BJ (cell line): ENCODE measurements at places on chromosomes 3 and 15.
A peak's percentile ranks its signal among the peaks of the same experiment; 100 is the strongest.

GRCh38 chr3:194262176-194262924 lies 88.8 kb downstream of the CPN2 start:
- no peak for DNase-seq

DNA sequence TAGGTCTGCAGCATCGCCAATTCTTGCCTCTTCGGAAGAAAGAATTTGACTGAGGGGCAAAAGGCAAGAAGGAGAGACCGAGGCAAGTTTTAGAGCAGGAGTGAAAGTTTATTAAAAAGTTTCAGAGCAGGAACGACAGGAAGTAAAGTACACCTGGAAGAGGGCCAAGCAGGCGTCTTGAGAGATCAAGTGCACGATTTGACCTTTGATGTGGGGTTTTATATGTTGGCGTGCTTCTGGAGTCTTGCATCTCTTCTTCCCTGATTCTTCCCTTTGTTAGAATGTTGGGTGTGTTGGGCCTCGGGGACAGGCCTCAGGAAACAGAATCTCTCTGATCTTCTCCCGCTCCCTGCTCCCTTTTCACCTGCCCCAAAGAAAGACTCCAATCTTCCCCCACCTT lies 40.6 kb upstream of the FLNB start:
- DNase-seq, result no peak

DNA sequence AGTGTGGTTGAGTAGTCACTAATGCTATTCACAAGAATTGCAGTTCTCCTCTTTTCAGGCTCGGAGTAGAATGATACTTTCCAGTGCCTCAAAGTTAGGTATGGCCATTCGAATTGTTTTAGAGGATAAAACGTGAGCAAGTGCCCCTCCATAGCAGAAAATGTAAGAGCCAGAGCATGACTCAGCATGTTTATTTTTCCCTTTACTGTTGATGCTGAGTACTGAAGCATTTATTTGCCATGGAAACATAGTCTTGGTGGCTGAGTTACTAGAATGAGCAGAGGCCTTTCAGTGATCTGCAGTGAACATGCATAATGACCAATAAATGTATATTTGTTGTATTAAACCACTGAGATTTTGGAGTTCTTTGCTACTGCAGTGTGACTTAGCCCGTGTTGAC lies 540.6 kb downstream of the NLGN1 start:
- peak; percentile 15 for DNase-seq

GRCh38 chr15:78390826-78391225 lies 47.2 kb upstream of the IREB2 start:
- peak; percentile 91 for DNase-seq

DNA sequence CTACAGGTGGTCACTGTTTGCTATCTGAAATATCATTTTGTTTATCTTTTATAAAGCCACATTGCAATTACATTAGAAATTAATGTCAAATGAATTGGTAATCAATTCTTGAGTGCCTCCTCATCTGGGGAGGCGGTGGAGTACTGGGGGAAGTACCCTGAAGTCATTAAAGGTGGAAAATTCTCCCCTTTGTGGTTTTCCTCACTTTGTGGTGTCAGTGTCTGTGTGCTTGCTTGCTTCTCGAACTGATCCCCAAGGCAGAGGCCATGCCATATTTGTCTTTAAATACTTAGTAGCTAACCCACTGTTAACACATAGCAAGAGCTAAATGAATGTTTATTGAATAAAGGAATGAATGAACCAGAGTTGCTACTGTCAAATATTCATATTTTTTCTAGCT lies 40.5 kb upstream of the CCK start:
- DNase-seq, result no peak

DNA sequence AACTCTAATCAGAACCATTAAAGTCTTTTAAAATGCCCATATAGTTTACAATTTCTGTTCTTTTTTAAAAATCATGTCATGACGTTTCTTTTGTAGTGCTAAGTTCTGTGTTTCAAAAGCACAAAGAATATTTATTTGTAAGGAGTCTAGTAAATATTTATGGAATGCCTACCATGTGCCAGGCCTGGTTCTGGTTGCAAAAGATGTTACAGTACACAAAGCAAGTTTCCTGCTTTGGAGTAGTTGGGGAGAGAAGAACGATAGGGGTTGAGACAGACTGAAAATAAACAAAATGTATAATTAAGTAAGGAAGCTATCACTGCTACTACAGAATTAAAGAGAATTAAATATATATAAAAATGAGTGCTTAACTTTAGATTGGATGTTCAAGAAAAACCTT lies 86.8 kb upstream of the CMSS1 start:
- no peak for DNase-seq

DNA sequence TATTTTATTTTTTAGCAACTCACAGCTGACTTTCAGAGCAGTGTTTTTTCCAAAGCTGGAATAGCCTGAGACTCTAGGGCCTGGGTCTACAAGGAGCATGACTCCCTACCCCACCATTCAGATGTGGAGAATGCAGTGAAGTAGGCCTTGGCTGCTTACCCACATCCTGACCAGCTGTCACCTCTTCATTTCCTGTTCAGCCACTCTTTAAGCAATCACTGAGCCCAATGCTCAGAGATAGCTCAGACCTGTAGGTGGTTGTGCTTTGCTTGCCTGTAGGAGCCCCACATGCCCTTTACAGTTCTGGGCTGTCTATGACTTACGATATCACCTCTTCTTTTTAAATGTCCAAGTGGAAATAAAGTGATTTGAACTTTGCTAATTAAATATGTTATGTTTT lies 148.1 kb downstream of the NEK11 start:
- DNase-seq, result no peak

DNA sequence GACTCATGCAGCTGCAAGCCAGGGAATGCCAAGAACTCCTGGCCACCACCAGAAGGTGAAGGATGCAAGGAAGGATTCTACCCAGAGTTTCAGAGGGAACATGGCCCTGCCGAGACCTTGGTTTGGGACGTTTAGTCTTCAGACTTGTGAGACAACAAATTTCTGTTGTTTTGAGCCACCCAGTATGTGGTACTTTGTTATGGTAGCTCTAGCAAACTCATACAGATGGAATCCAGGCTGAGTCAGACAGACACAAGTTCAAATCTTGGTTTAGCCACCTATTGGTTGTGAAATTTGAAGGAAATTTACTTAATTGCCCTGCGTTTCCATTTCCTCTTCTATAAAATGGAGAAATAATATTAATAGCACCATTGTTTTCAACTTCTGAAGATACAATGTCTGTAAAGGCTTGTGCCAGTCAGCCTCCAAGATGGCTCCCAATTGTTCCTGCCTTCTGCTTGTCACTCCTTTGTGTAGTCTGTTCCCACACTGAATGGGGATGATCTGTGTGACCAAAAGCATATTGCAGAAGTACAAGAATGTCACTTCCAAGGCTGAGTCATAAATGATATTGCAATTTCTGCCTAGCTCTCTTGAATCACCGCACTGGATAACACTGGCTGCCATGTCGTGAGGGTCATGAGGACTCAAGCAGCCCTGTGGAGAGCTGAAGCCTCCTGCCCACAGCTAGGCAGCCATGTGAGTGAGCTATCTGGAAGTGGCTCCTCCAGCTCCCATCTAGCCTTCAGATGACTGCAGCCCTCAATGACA lies 223.5 kb upstream of the PROK2 start:
- DNase-seq, result no peak

- DNase-seq, result no peak
Observed at GRCh38 chr3:108152274-108152673, 61.4 kb upstream of the CD47 start.

GRCh38 chr3:186989429-186989828 lies 59.1 kb downstream of the ST6GAL1 start:
- DNase-seq, result no peak

- DNase-seq, result no peak
Observed at GRCh38 chr15:36914466-36914865, 185.9 kb downstream of the MEIS2 start.

DNA sequence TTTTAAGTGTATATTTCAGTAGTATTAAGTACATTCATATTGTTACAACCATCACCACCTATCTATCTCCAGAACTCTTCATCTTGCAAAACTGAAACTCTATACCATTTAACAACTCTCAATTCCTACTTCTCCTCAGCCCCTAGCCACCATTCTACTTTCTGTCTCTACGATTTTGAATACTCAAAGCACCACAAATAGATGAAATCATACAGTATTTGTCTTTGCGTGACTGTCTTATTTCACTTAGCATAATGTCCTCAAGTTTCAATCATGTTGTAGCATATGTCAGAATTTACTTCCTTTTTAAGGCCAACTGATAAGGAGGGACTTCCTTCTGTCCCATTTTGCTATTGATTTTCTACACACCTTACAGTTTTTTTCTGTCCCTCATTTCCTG lies 593.3 kb downstream of the FHIT start:
- no peak for DNase-seq

GRCh38 chr15:38212729-38213351 lies 39.8 kb upstream of the SPRED1 start:
- DNase-seq, result no peak

DNA sequence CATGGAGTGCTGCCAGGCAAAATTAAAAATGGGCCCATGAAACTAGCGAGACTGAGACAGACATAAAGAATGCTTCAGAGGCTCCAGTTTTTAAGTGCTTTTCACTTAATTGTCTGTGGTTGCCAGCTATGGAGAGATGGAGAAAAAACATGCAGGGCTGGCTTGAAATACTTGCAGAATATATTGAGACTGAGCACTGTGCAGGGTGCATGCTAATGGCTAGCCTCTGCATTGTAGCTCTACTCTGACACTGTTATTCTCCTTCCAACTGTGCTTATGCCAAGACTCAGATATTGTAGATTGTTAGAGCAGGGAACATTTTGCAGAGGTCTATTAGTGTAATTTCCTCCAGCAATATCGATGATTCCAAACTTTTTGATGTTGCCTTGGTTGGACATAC lies 735.0 kb downstream of the PDCD6IP start:
- DNase-seq, result no peak

GRCh38 chr3:71099997-71100719 lies 483.4 kb downstream of the FOXP1 start:
- no peak for DNase-seq

- DNase-seq, result no peak
Observed at GRCh38 chr15:31102039-31102321, 455 bp upstream of the TRPM1 start.

DNA sequence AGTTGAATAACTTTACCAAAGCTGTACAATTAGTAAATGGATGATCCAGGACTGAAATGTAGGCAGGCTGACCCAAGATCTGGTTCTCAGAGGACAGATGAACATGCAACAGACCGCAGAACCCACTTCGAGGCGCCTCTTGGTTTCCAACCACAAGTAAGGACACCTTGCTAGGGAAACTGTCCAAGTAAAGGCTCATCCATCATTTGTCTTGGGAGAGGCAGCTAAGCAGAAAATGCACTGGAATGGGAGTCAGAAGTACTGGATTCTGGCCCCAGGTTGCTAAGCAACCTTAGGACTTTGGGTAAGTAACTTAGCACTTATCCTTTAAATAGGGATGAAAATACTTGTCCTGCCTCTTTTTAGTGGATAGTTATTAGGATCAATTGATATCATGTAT lies 366.3 kb upstream of the LRRC3B start:
- DNase-seq, result no peak

- no peak for DNase-seq
Observed at GRCh38 chr3:50572158-50572557, 2.8 kb downstream of the HEMK1 start.

DNA sequence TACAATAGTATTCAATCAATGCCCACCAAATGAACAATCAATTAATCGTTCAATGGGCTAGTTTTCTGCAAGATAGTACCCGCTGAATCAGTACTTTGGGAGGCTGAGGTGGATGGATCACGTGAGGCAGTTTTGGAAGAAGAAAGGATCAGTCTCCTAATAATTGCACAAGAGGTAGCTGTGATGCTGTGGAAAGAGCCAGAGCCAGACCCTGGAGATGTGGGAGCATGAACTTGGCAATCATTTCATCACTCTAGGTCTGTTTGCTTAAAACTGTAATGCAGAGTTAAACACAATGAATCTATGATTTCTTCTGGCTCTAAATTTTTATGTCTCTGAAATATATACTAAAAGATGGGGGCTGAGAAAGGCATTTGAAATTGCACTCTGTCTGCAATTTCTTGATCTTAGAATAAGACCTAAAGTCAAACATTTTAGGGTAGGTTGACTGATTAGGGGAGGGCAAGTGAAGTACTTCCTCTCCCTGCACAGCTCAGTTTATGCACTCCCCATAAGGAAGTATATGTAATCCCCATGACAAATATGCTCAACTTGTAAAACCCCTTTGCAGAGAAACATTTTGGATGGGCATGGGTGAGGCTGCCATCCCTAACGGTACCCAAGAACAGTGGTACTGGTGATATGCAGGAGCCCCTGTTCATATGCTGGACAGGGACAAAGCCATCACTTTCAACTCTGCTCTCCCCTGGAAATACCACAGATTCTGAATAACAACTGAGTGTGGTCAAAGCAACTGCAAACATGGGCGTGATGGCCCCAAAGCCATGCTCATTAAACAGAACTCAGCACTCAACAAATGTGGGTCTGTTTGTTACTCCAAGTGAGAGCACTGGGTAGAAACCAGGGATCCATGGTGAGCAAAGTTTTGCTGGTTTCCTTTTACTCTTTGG lies 28.6 kb upstream of the SPATA12 start:
- no peak for DNase-seq

DNA sequence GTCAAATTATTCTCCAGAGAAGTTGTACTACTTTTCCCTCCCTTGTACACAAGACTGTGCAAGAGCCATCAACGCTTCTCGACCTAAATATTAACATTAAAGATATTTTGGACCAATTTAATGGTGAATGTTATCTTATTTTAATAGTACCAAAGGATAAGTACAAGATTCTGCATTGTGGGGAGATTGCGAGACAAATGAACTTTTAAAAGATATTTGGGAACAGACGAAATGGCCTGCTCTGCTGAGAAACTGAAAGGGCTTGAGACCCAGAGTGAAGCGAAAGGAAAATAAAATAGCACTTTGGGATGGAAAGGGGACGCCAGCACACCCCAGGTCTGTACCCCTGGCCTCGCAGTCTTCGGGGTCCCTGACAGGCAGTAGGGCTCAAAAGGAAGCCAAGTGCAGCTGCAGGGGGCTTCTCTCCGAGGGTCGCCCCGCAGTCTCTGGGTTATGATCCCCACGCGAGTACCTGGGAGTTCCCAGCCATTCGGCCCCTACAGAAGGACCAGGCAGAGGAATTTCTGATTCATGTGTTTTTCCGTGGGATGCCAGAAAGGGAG lies 97.6 kb upstream of the VGLL3 start:
- no peak for DNase-seq

- no peak for DNase-seq
Observed at GRCh38 chr3:188949996-188950395, 221.8 kb upstream of the TPRG1 start.

DNA sequence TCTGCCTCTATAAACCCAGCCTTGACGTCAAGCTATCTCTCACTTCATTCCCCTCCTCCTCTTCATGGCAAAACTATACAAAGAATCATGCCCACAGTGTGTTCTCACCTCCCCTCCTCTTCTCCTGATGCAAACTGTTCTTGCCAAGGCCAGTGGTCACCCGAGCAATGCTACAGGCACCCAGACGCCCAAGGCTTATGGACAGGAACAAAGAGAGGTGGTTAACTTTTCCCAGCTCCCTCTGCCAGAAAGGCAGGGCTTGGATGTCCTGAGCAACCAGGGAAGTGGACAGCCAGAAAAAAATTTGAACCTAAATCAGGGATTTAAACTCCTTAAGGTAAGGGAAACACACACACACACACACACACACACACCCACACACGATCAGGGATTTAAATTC lies 5.1 kb downstream of the SLC41A3 start:
- no peak for DNase-seq
